ENCODE measurements at places on chromosomes 16 and 17. TPM values are rescaled to one million over a fixed set of nuclear protein-coding genes. Genes with fewer than 3 reads are reported as not detected.

DNA sequence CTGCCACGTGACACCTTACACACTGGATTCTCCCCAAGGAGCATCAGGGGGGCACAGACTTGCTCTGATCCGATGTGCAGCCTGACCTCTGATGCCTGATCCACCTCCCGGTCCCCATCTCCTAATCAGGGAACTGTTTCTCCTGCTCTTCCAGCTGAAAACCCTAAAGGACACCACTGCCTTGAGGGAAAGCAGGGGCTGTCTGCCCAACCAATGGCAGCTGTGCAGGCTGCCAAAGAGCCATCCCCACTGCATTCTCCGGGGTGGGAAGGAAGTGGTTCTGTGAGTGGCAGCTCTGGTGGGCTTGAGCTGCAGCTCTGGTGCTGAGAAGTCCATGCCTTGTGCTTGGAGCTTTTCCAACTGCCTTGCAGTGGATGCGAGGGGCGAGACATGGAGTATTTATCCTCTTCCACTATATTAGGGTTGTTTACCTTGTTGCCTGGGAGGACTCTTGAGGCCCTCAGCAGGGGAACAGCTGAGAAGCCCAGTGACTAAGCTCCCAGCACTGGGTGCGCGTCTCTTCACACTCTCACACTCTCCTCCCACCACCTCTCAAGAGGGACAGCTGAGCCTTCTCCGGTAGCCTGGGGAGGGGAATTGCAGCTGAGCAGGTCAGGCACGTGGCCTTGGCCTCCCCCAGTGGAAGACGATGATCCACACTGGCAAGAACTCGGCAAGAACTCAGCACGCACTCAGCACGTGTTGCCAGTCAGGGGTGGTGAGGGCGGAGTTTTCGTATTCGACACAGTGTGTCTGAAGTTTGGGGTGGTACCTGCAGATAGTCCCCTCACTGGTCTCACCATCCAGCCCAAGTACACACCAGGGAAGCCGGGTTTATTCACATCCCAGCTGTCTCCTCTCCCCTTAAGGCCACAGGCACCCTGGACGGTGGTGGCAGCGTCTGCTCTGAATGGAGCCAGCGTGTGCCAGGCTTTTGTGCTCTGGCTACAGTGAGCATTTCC, 21.1 kb upstream of the SPATA32 start:
- peak; percentile 53 for DNase-seq

DNA sequence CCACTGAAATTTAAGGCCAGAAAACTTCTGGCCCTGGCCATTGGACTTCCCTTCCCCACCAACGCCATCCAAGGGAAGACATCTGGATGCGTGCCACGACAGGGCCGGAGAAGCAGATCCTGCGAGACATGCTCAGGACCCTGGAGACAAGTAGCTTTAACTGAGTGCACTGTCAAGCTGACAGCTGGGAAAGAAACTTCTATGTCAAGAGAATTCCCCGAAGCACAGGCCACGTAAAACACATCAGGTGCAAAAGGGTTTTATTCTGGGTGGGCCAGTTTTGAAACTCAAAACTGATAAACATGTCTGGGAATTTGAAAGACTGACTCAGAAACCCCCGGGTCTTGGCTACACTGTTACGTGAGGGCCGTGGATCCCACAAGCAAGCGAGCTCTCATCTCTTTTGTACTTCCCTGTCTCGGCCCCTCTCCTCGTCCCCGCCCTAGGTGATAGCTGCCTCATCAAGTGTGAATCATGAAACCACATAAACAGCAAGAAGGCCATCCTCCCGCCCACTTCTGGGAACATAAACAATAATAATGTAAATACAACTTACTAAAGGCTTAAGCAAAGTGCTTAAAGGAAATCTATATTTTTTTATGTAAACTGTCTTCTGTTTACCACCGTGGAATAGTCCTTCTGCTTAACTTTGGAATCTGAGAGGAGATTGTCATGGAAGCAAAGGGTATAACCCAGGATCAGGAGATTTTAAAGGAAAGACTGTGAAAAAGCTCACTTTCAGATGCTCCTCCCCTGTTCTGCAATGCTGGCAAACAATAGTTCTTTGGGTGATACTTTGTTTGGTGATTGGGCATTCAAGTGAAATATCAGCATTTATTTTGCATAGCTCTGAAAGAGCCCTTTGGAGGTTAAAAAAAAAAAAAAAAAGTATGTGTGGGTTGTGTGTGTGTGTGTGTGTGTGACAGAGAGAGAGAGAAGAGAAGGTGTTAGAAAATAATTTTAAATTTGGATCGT, 406.0 kb upstream of the MAF start:
- DNase-seq = peak; percentile 30

- DNase-seq = no peak
Measured at GRCh38 chr17:69460963-69461922, 46.7 kb downstream of the MAP2K6 start.

Gene CRYBA1
- total RNA-seq = not detected

DNA sequence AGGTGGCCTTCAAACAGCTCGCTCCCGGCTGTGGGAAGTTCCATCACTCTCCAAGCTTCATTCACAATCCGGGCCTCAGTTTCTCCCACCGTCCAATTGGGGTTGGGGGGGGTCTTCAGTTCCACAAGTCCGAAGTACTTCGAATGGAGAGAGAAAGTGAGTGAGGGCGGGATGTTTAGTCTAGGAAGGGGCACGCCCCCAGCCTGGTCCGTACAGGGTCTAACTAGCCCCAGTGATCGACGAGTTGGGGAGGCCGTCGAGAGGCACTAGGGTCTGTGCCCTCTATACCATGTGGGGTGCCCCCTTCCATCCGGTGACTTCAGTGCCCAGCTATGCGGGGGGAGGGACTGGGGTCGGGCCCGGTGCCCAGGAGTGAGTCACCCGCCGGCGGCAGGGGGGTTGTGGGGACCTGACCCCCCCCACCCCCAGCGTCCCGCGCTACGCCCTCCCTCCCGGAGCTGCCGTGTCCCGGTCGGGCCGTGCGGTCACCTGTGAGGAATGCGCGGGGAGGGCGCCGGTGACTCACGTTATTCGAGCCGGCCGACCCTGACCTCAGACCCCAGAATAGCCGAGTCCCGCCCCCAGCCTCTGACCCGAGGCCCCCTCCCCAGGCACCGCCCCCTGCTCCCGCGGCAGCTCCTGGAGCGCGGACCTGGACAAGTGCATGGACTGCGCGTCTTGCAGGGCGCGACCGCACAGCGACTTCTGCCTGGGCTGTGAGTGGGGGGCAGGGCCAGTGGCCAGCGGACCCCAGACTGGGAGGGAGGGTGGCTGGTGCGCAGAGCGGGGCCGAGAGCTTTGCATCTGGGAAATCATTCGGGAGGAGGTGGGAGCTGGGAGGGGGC, 658 bp downstream of the TNFRSF12A start:
- peak; percentile 86 for DNase-seq

Gene OTOP2
- total RNA-seq = not detected

Gene KRT33A
- not detected for total RNA-seq

DNA sequence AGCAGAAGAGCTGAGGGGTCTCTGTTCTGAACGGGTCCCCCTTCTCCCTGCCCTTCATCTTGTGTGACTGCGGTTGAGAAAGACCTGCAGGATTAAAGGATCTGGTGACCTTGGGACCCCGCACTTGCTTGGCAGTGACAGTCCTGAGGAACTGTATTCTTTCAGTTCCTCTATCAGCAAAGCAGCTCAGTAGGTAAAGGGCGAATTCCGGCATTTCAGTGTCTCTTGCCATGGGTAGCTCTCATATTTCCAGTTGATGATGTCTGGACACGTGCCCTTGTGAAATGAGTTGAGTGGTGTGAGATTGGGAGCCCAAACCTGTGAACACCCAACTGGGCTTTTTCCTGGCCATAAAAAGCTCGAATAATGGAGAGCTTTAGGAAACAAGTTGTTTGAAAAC, 135.7 kb downstream of the PRKCA start:
- no peak for DNase-seq

- no peak for DNase-seq
Measured at GRCh38 chr16:49709057-49709456, 146.9 kb downstream of the ZNF423 start.

- no peak for DNase-seq
Measured at GRCh38 chr17:21358682-21359482, 17.3 kb upstream of the KCNJ12 start.

Gene TBX2
- 16.9 TPM for total RNA-seq

DNA sequence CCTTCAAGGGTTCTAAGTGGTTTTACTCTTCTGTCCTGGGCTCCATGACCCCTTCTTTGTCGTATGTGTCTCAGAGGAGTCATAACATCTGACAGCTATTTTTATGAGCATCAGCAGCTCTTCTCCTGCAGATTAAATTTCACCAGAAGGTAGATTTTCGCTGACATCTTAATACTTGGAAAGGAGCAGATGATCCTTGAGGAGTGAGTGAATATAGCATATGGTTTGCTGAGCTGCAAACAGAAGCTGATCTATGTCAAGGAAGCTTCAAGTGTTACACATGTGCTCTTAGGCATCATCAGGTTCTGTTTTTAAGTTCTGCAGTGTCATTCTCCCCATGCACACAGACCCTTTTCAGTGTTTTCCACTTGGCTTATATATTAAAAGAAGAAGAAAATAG, 49.2 kb upstream of the MYH2 start:
- no peak for DNase-seq

Gene CD7
- total RNA-seq = 0.58 TPM

DNA sequence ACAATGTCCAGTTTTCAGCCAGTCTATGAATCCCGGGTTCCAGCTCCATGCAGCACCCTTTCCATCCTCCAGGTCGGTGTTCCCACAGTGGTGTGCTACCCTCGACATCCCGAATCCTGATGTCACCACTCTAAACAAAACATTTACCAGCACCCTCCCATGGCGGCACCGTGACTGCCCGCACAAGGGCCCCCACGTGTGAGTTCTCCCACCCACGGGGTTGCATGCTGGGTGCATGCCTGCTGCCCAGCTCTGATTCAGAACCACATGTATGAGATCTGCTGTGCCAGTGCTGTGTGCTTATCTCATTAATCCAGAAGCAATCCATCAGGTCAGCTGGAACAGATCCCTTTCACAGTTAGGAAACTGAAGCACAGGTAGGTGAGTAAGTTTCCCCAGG, 57.4 kb downstream of the C16orf78 start:
- DNase-seq = no peak

DNA sequence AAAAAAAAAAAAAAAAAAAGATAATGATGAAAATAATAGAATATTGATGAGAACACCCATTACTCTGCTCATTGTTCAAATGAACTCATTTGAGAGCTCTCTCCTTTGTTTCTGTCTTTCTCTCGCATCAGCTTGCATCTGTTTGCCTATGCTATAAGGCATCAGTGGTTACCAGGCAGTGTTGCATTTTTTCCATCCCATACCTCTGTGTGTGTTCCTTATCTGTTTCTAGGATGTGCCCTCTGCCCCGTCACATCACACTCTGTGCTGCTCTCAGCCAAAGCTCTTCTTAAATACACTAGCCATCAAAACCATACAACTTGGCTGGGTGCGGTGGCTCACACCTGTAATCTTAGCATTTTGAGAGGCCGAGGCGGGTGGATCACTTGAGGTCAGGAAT, 568.2 kb downstream of the WWOX start:
- DNase-seq = no peak
